Pancreas (tissue), 10 donors: ENCODE measurements at places on chromosomes 2 and 18. TPM values are rescaled to one million over a fixed set of nuclear protein-coding genes. Genes with fewer than 3 reads are reported as not detected.

Gene RGPD4
- 0.21 TPM for total RNA-seq

Gene UGT1A4
- total RNA-seq, result not detected

Gene PAX3
- total RNA-seq, result not detected

Gene ABHD1
- total RNA-seq, result not detected

Gene TUBA3D
- not detected for total RNA-seq

Gene RFTN2
- 1.7 TPM for total RNA-seq

Gene GPR155
- total RNA-seq, result 10.9 TPM

Gene TMEM182
- 2.9 TPM for total RNA-seq

Gene MAP3K20
- total RNA-seq, result 14.5 TPM

Gene COBLL1
- 63.5 TPM for total RNA-seq

Gene CNDP1
- total RNA-seq, result 0.09 TPM

Gene COX7A2L
- 52.8 TPM for total RNA-seq

Gene EPAS1
- total RNA-seq, result 88.6 TPM

Gene GALR1
- total RNA-seq, result 0.03 TPM

Gene CENPO
- 1.9 TPM for total RNA-seq

Gene TMEM37
- total RNA-seq, result 11.2 TPM

Gene TM4SF20
- not detected for total RNA-seq

Gene SUCLG1
- total RNA-seq, result 35.9 TPM

Gene KIAA2012
- total RNA-seq, result not detected

Gene IL36A
- not detected for total RNA-seq

Gene ANKRD30BL
- total RNA-seq, result not detected

Gene FBXO48
- 0.46 TPM for total RNA-seq
